ENCODE measurements at places on chromosomes 7 and 10.

GRCh38 chr10:61125560-61126170 is 181.7 kb upstream of the RHOBTB1 start:
- DNase-seq, result no peak

DNA sequence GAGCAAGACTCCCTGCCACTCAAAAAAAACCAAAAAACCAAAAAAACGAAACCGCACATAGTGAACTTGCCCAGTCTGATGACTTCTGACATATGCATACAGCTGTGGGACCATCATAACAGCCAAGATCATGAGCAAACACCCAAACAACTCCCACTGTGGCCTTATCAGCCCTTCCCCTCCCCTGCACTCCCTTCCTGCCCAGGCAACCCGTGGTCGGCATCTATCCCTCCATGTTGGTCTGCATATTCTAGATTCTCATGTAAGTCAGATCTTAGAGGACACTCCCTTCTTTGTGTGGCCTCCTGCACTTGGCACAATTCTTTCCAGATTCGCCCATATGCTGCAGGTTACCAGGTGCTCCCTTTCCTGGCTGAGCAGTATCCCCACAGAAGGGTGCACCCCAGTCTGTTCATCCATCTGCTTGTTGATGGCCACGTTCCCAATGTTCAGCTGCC is 72.8 kb downstream of the GNA12 start:
- no peak for DNase-seq

GRCh38 chr10:113945075-113945686 is 90.7 kb downstream of the NHLRC2 start:
- DNase-seq, result peak; percentile 21

DNA sequence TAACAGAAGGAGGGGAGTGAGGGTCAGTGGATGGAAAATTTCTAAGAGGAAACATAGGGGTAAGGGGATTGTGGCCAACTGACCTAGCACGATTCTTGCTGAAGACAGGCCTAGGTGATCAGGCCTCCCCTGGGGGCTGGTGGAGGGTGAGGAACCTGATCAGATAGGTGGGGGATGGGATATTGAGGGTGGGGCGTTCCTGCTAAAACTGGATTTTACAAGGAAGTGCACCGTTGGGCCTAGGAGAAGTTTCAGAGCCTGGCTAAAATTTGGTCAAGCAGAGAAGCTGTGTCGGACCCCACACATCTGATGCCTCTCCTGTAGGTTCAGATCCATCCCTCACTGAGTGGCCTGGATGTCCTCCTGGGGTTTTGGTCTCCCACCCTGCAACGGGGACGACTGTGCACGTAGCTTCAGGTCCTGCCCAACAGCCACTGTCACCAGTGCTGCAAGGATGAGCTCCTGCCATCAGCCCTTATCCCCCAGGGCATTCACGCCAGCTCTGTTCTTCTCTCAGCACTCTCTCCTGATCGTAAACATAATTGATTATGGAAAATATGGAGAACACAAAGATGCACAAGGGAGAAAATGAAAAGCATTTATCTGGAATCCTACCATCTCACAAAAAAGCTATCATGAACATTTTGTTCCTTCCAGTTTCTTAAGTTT is 89.9 kb downstream of the ADCY1 start:
- DNase-seq, result no peak

DNA sequence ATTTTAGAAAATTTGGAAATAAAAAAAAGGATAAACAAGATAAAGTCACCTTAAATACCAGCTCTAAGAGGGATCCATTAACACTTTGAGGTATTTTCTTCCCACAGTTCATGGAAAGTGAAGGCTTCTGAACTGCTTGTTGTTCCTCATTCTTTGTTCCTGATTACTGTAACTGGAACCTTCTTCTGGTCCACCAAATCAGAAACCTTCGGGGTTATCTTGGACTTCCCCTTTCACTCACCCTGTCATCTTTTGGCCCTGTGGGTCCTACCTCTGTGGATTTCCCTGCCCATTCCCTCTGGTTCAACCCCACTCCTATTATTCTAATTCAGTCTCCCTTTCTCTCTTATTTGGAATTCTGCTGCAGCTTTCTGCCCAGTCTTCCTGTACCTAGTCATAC is 116.5 kb upstream of the PRPS1L1 start:
- no peak for DNase-seq

DNA sequence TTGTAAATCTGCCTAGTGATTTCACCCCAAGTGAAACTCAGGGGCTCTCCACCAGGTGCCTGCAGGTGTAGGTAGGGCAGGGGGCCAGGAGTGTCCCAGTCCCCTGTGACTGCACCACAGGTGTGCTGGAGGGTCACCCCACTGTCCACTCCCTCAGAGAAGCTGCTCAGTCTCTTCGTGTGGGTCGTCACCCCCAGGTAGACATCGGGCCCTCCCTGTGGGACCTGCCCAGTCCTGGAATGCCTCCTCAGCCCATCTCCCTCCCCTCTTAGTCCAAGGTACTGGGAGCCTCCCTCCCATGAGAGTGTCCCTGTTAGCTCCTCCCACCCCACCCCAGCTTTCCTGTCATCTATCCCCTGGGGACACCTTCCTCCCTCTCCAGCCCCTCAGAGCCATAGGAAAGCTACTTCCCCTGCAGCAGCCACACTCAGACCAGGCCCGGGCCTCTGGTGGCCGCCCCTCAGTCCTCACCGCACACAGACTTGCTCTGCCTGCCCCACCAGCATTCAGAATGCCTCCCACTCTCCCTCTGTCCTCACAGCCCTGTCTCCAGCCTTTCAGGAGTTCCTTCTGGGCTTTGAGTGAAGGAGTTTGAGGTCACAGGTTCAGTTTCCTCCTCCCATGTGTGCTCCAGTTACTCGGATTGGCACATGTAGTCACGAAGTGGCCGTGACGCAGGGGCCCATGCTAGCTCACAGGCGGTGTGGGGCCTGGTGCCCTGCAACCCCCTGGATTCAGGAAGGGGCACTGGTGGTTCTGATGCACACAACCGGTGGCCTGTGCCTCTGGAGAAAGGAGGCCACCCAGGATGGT is 5.1 kb downstream of the ALOX5 start:
- DNase-seq, result no peak

- no peak for DNase-seq
Measured at GRCh38 chr10:11625019-11625735, 13.7 kb upstream of the USP6NL start.

- DNase-seq, result no peak
Measured at GRCh38 chr7:117146059-117146458, 176.8 kb downstream of the WNT2 start.

DNA sequence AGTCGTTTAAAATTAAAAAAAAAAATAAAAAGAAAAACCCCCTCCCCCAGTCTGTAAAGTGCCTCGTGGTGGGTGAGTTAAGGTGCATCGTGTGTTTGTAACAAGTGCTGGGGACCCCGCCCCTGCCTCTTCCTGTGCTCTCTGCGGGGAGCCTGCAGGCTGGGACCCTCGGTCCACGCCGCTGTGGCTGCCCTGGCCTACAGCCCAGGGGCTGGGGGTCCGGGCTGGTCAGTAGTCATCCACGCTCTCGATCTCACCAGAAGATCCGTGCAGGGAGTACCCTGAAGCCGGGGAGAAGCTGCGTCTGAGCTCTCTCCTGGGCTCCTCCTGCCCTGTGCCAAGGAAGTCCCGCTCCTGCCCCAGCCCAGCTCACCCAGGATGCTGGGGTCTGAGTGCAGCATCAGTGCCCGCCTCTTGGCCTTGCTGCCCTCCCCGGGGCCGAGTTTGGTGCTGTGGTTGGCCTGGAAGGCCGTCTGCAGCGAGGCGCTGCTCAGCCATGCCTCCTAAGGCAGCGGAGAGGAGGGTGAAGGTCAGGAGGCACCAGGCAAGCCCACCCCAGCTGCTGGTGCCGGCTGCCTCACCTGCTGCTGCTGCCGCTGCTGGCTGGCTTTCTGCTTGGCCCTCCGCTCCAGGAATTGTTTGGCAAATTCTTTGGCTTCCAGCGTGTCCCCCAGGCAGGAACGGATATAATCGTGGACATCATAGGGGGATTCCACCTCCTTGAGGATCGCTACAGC is 8.1 kb downstream of the GNB2 start:
- DNase-seq, result no peak

GRCh38 chr10:96047004-96047649 is 3.7 kb downstream of the CCNJ start:
- DNase-seq, result no peak

GRCh38 chr10:30439931-30440330 is 5.9 kb downstream of the MAP3K8 start:
- DNase-seq, result no peak

- DNase-seq, result no peak
Measured at GRCh38 chr7:114354306-114354705, 60.3 kb upstream of the FOXP2 start.

DNA sequence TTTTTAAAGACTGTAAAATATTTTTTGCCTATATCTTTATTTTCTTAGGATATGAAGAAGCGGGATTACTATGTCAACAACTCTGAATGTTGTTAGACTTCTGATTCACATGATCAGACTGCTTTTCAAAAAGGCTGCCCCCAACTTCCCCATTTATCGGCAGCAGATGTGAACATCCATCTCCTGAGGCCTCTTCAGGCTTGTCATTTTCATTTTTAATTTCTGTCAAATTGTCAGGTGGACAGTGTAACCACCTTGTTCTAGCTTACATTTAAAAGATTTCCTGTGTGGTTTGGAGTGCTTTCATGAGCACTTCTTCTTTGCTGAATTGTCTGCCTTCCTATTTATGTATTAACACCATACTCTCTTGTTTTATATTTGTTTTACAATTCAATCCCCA is 78.8 kb upstream of the GSDME start:
- DNase-seq, result no peak

DNA sequence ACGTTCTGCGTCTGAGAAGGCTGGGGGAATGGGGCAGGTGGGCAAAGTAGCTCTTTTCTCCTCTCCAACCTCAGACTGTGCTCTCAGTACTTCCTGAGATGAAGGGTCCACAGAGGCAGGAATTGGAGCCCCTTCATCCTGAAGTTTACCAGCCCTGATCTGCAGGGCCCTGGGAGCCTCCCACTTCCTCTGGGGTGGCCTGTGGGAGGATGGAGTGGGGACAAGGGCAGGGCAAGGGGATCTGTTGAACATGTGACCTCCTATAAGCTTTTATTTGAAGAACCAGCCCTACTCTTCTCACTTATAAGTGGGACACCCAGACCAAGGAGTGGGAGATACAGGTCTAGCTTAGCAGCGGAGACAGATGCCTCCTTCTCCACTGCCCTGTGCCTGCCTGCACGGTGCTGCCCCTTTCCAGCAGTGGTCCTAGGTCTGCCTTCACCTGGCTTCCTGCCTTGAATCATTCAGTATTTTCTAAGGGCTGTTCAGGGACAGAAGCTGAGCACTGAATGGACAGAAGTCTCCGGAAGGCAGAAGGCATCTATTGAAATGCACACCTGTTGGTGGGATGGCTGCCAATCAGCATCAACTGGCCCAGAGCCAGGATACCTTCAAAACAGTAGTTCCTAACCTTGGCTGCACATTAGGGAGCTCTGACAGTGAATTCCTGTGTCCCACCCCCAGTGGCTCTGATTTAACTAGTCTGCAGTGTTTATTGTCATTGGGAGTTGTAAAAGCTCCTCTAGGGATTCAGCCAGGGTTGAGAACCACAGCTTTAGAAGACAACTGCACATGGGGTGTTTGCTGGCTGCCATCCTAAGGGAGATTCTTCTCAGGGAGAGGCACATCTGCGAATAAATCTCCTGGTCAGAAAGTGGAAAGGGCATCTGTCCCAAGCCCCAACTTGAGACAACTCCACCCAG is 2.7 kb upstream of the ARHGAP22 start:
- DNase-seq, result no peak

DNA sequence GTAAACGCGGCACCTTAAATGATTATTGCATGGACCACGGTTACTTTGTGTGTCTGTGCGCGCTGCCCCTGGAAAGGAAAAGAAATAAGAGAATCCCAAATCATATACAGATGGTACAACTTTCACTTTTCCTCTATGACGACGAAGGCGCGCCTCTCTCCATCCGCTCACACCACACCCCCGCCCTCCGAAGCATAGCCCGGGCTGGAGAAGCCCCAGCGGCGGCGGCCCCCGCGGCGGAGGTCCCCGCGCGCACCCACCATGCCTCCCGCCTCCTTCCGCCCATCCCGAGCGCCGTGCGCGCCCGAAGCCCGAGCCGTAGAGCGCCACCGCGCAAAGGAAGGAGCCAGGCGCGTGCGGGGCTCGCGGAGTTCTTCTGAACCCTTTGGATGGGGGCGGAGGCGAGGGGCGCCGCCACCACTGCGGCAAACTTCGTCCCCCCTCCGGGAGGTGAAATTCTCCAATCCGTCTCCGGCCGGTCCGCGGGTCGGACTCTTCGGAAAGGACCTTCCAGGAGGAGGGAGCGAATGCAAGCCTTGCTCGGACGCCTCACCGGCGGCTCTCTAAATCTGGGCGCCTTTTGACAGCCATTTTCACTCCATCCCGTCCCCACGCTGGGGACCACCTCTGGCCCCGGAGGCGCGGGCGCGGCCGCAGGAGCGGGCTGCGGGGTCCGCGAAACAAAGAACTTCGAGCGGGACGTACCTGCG is 588 bp downstream of the GLI3 start:
- DNase-seq, result no peak

- no peak for DNase-seq
Measured at GRCh38 chr7:152860310-152860709, 100.8 kb downstream of the ACTR3B start.

- no peak for DNase-seq
Measured at GRCh38 chr10:48237259-48238250, 36.9 kb downstream of the FRMPD2 start.

DNA sequence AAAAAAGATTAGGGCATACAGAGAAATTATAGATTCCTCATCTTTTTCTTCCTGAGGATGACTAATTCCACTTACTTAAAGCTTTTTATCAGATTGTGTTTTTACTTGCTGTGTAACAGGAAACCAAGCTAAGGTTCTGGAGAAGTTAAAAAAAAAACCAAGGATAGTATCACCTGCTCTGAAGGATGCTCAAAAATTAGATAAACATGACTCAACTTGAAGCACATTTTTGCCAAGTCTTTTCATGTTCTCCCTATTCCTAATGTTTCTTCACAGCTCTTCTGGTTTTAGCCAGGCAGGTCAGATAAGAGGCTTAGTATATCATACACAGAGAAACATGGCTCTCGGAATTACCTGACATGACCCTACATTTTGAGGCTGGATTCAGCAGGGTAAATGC is 90.3 kb downstream of the CPEB3 start:
- no peak for DNase-seq

- peak; percentile 97 for DNase-seq
Measured at GRCh38 chr10:46530249-46531186, 25.9 kb downstream of the GPRIN2 start.

DNA sequence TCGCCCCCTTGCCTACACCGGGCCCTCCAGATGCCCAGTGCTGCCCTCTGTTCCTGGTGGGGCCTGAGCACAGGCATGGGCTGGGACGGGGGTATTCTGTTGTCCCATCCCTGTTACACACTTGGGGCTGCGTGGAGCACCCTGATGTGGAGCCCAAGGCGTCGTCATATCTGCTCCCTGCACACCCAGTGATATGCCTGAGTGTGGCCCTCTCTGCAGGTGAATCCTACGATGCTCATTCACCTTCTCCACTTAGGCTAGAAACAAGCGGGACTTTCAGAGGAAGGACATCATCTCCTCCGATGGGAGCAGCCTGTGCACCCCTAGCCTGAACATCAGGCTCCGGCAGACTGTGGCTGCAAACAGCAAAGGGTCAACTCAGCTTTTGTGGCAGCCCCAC is 91.0 kb upstream of the NPTX2 start:
- no peak for DNase-seq
